Retinal pigment epithelial cell (primary cell): ENCODE measurements at places on chromosomes 4 and X.
A peak's percentile ranks its signal among the peaks of the same experiment; 100 is the strongest.

DNA sequence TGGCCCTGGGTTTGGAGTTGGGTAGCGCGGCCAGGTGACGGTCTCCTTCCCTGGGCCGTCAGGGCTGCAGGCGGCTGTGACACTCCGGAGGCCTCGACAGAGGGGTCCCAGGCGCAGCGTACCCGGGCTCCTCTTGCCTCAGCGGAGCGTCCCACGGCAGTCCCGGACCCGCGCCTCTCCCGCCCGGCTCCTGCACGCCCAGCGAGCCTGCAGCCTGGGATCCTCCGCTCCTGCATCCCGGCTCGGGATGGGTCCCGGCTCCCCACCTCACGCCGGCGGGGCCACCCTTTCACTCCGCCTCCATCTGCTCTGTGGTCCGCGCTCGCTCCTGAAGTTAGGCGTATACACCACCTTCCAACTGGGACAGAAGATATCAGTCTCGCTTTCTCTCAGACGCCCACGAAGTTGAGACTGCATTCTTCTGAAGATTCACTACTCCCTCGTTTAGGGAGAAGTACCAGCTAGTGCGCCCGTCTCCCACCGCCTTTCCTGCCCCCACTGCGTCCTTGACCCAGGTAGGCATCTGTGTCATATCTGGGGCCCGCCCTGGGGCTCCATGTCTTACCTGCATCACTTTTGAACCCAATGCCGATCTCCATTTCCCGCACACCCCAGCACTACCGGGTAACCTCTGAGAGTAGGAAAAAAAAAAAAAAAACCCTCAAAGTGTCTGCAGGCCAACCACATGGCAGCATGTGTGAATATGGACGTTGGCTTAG lies 32.3 kb upstream of the KDR start:
- DNase-seq = no peak

DNA sequence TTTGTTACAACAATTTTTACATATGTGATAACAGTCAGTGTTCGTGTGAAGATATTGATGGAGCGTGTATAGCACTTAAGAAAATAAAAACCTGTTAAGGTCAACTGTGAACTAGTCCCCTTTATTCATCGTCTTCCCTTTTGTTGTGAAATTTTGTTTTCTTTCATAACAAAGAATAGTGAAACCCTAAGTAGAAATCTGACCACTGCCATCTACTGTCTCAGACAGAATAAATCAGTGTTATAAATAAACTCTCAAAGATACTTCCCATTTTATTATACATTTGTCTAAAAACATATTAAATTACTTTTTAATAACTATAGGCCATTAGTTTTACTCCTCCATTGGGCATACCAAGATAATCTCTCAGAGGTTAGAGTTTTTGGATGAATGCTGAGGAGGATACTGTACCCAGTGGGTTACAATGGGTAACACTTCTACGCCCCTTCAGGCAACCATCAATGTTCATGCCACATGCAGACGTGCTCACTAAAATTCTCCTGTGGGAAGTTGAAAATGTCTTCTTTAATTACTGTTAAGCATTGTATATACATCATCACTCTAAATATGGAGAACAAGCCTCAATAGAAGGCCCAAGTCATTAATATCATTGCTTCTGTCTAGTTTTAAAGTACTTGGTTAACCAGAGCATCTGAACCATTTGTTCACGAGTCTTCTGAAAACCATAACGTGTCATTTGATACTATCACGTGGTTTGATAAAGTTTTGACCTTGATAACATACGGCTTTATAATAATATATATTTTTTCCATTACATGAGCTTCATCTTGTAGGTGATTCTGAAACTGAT lies 171.2 kb downstream of the TMA16 start:
- no peak for DNase-seq

GRCh38 chrX:54509400-54509799 lies 13.4 kb upstream of the FGD1 start:
- DNase-seq = no peak

GRCh38 chr4:113834298-113834697 lies 72.8 kb upstream of the CAMK2D start:
- DNase-seq = no peak

- DNase-seq = no peak
These were observed 2.8 kb upstream of the BEX3 start for GRCh38 chrX:103373581-103373980.

DNA sequence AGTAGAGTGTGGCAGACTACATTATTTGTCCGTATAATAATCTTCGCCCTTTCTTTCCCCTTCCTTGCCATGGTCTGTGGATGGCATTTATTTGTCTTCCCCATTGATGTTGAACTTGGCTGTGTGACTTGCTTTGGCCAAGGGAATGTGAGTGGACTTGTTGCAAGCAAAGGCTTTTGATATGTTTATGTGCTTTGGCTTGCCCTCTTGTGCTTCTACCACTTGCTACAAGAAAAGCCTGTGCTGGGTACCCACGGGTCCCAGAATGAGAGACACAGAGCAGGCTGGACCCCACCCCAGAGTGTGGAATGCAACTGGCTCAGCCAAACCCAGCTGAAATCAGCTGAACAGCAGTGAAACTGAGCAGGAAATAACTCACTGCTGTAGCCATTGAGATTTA lies 63.0 kb downstream of the FAM184B start:
- DNase-seq = no peak

- DNase-seq = no peak
These were observed 279.2 kb upstream of the FGF16 start for GRCh38 chrX:77167993-77168392.

DNA sequence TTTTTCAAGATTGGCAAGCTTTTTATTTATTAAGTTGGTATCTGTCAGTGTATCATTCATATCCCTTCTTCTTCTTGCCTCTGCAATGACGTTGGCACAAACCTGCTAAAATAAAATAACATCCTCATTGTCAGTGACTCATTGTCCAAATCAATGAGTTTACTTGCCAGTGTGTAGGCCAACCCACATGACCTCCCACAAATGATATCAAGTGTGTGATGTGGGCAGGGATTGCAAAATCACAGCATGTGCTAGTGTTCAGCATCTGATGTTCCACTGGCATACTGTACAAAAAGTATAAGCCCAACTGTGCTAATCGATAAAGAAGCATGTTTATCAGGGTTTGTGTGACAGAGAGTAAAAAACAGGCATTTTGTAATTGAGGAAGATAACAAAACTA lies 25.5 kb downstream of the GPAT3 start:
- DNase-seq = peak; percentile 51

DNA sequence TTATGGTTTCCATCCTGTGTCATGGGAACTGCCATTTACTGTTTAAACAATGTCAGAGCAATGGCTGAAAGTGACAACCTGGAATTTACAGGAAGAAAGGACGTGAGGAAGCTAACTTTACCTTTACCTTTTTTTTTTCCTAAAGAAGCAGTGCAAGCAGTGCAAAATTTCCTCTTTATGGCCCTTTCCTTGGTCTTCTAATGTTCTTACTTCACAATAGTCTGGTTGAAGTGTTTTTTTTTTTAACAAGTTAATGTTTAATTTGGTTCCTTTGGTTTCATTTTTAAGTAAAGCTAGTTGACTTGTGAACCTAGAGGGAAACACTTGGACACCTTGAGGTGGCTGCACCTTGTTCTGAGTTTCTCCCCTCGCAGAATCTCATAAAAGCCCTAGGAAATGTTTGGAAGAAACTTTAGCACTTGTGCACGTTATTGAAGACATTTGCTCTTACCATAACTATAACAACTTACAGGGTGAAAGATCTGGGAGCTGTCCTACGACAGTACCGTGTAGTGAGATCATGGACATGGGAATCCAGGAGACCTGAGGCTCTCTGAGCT lies 1.8 kb downstream of the SGMS2 start:
- DNase-seq = no peak

- peak; percentile 14 for DNase-seq
These were observed 169.0 kb downstream of the CORIN start for GRCh38 chr4:47668810-47669408.

GRCh38 chr4:56655627-56656345 lies 25.3 kb downstream of the HOPX start:
- no peak for DNase-seq

DNA sequence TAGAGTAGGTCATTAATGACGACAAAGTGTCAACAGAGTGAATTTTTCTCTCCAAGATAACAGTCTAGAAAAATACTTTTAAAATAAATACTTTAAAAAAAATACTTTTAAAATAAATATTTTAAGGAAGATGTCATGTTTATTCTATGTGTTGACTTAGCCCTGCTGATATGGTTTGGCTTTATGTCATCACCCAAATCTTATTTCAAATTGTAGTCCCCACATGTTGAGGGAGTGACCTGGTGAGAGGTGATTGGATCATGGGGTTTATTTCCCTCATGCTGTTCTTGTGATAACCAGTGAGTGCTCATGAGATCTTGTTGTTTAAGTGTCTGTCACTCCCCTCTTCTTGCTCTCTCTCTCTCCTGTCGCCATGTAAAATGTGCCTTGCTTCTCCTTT lies 754.9 kb upstream of the SLIT2 start:
- no peak for DNase-seq

GRCh38 chrX:71216485-71216884 lies 6.5 kb upstream of the GJB1 start:
- DNase-seq = no peak

GRCh38 chr4:100062921-100063320 lies 112.8 kb upstream of the H2AZ1 start:
- DNase-seq = no peak

- DNase-seq = no peak
These were observed 203.9 kb upstream of the VCX3A start for GRCh38 chrX:6738518-6739470.

- DNase-seq = peak; percentile 6
These were observed 136.6 kb downstream of the STAG2 start for GRCh38 chrX:124098089-124098488.

DNA sequence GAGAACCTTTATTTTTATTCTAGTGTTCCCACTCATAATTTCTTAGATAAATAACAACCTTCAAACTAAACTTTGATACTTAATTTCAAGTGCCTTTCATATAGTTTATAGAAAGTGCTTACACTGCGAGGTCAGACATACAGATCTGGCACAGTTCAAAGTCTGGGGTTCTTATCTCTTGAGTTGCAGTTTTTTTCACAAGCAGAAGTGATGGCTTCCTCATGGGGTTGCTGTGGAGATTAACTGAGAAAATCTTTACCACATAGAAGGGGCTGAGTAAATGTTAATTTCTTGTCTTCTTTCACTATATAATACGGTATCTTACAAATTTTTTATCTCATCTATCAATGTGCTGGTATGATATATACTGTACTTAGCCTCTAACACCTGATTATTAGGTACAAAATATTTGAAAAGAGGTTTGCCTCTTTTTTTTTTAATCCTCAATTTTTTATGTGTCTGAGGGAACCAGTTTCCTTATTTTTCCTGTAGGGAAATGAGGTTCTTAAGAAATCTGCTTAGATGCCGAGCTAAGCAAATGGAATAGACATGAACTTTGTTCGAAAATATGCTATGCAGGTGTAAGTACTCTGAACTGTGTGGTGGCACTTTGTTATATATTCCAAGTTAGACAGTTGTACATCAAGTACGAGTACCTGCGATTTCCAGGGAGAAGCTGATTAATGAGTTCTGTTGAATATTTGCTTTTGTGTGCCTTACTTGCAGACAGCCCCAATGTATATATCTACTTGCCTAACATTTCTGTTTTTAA lies 3.3 kb downstream of the ING2 start:
- DNase-seq = no peak

- DNase-seq = no peak
These were observed 5.1 kb downstream of the GRIPAP1 start for GRCh38 chrX:48996969-48997368.

DNA sequence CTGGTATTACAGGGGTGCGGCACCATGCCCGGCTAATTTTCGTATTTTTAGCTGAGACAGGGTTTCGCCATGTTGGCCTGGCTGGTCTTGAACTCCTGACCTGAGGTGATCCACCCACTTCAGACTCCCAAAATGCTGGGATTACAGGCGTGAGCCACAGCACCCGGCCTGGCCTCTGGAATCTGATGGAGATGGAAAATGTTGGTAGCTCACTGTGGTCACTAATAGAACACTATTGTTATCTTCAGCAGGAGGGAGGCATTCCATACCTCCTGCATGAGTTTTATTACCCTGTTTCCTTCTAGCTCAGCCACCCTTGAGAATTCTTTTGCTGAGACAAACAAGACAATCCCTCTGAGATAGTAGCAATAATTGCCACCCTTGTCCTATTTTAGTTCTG lies 105.0 kb downstream of the SHROOM3 start:
- no peak for DNase-seq

DNA sequence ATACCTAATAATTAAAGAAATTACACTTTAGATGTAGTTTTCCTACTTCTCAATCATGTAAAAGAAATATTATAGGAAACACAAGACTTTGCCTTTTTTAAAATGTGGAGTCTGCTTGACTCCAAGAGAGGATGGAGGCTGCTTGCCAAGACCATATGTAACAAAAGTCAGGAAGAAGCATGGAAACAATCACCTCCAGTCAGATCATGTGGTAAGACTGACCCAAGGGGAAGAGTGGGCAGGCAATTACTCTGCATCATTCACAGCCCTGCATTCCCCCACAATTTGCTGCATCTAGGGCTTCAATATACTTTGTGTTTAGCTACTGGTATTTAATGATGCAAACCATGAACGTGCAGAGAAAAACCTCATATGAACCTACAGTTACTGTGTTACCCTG lies 78.0 kb upstream of the RXFP1 start:
- no peak for DNase-seq

DNA sequence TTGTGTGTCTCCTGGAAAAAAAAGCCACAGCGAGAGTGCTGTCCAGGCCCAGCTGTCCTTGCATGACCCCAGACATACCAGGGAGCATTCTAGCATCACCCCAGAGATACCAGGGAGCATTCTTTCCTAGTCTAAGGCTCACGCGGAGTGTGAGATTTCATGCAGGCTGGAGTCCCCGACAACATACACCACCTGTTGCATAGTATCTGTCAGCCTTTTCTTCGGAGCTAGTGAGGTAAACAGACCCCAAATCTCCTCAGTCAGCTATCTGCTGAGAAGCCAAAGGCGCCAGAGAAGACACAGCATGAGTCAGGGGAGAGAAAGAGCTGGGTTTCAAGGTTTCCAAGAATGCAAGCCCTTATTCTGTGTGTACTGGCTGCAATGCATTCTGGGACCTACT lies 23.1 kb upstream of the ZXDA start:
- DNase-seq = no peak

GRCh38 chr4:173936861-173937260 lies 346.6 kb downstream of the FBXO8 start:
- DNase-seq = no peak

DNA sequence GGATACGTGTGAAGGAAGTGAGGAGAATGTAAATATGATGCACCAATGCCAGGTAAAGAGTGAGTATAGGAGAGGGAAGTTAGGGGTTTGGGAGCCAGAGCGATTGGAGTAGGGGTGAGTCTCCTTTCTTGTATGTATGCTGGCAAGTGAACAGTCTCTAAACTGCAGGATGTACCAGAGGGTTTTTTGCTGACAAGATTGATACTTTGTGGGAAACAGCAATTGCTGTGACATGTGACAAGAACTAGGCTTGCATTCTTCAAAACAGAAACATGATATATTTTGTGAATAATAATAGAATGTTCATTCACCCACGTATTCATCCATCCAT lies 706 bp downstream of the CHIC1 start:
- no peak for DNase-seq

GRCh38 chr4:128570387-128570975 lies 239.0 kb upstream of the JADE1 start:
- no peak for DNase-seq

GRCh38 chr4:145679991-145680455 lies at the start of gene C4orf51:
TSS of gene C4orf51 (plus strand) at chr4:145680146. CDS start at chr4:145680204, 58 bp downstream.
- peak; percentile 84 for DNase-seq
